ENCODE measurements at places on chromosomes 4 and X.

GRCh38 chr4:16227462-16227868 lies 1.2 kb upstream of the TAPT1 start:
- no peak for DNase-seq

DNA sequence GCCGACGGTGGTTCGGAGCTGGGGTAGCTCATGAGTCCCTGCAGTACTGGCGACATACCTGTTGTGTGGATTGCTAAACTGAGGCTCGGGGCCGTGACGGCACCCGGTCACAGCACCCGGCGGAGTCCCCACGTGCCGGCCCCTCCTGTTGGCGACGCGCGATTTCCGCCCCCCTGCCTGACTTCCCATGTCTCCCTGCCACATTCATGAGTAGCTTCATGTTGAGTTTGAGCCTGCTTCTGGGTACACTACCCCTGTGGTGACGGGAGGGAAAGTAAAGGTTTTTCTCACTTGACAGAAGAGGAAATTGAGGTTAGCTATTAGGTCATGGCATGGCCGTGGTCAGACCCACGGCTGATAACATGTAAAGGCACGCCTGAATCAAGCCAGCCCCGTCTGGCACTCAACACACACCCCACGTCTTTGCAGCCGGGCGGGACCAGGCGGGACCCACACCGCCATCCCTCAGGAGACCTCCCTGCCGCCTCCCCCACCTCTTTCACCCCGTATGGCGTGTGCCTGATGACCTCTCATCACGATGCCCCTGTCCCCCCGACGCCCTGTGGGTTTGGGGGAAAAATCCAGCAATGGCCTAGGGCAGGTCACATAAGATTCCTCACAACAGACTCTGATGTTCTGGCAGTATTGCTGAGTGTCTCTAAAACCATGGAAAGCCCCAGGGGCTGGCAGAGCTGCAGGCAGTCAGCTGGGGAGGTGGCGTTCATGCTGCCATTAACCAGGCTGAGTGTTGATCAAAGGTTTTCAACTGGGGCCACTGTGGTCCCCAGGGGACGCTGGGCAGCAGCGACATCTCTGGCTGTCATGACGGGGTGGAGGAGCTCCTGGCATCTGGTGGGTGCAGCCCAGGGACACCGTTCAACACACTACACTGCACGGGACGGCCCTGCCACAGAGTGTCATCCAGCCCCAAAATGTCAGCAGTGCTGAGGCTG lies 29.2 kb downstream of the P2RY8 start:
- peak; percentile 28 for DNase-seq

DNA sequence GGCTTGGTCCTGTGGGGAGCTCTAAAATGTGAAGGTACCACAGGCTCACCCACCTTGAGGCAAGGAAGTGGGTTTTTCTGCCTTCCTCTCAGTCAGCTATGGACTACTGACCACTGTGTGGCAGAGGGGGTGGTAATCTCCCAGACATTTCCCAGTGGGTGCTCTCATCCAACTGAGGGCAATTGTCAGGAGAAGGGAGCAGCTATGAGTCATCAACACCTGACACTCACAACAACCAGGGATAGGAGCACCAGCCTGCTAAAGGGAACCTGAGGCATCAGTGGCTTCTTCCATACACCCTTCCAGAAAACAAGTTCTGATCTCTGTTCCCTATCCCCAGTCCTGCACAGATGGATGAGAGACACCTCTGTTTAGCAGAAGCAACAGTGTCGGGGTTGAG lies 468.8 kb downstream of the BCOR start:
- DNase-seq, result no peak

- no peak for DNase-seq
Observed at GRCh38 chrX:136574548-136574947, 42.5 kb downstream of the VGLL1 start.

DNA sequence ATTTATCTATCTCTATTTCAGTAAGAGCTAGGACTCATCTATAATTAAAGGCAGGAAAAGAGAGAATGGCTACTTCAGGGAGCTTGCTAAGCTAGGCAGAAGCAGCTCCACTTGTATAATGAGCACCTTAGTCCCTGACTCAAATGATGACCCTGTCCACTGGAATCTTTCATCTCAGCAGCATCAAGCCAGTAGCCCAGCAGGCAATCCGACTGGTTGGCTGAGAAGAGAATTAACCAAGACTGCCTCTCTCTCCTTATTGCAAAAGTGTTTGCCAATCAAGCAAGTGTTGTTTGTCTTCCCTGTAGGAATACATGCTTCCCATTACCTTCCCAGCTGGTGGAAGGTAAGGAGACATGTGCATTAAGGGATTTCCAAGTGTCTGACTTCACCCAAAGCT lies 3.9 kb upstream of the SPOCK3 start:
- DNase-seq, result no peak

DNA sequence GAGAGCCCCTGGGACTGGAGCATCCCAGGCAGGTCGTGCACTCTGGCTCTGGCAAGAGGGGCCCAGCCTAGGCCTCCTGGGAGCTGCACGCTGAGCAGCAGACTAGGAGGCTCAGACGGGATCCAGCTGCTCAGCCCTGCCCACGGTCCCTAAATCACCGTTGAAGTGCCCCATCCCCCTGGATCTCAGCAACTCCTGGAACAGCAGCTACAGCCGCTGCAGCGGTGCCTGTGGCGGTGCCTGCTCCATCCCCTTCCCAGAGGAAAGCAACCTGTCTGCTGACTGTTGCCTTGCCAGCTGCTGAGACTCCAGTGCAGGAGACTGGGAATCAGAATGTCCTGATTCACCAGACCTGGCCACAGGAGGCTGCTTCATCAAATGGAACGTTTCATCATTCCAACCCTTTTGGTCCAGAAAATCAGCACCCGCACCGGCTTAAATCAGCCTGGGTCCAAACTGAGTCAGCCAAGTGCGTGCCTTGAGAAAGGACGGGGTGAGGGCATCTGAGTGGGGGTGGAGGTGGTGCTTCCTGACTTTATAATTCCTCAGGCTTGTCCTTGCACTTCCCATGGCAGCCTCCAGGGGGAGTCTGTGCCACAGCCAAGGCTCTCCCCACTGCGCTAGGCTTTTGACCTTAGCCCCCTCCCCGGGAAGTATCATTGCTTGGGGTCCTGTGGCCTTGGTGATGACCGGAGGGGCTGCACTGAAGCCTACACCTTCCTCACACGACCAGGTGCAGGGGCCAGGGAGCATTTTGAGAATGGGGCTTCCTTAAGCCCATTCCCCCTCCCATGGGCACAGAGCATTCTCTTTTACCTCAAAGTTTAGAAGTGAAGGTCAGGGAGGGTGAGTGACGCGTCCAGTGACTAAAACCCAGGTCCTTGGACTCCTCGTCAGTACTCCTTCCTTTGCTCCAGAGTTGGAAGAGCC lies 6.5 kb downstream of the ZNF185 start:
- DNase-seq, result no peak

DNA sequence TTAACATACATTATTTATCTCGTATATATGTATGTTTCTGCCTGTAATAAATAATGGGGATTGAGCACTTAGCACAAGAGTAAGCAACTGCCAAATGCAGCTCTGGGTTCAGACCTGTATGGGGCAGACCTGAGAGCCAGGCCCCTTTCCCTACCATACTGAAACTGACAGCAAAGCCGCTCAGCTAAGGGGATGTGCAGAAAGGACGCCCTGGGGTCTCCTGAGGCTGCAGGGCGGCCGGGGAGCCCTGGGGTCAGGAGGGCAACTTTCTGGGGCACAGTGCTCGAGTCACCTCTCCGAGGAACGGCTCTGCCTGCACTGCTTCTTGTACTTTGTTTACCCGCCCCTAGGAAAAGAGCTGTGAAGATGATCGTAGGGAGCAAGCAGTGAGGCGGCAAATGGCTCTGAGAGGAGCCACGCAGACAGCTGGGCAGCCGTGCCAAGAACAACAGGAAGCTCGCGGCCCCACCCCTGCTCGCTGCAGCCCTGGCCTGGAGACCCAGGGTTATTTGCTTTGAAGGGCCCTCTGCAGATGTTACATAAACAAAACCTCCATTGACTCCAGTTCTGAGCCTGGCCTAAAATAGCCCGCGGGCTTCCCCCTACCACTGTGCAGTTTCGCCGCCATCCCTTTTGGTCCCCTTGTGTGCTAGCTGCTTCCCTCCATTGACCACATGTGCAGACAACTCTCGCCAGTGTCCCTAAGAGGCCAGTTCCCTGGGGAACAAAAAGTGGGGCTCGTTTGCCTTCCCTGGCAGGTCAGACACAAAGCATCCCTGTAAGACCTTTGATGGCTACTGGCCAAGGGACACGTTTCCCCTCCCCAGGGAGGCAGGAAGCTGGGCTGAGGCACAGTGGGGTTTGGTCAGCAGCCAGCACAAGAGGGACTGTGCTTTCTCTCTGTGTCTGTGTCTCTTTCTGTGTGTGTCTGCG lies 111.3 kb upstream of the LNX1 start:
- DNase-seq, result no peak

- no peak for DNase-seq
Observed at GRCh38 chrX:103437147-103437873, 61.0 kb downstream of the BEX3 start.

- DNase-seq, result no peak
Observed at GRCh38 chr4:48008021-48008596, 8.4 kb downstream of the CNGA1 start.

DNA sequence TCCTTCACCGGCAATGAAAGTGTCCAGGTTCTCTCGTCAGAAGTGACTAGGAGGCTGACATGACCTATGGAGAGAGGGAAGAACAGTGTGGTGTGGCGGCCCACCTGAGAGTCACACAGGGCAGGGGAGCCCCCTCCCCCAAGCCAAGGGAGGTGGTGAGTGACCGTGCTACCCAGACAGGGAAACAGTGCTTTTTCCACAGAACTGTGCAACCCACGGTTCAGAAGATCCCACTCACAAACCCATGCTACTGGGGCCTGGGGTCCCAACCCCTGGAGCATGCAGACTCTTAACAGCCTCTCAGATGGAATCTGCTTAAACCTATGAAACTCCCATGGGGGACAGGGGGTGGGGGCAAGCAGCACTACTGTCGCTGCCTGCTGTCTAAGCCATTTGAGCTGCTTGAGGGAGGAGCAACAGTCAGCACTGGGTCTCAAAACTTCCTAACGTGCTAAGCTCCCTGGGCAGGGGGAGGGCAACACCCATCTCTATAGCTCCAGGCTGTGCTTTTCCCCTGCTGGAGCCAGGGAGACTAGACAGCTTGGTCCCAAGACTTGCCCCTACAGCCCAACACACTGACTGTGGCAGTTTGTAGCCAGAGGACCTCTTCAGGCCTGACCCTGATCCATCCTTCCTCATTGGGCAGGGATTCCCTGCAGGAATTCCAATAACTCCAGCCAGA lies 850.4 kb upstream of the AADAT start:
- DNase-seq, result no peak

- DNase-seq, result no peak
Observed at GRCh38 chr4:104169437-104169836, 325.3 kb downstream of the CXXC4 start.

- DNase-seq, result no peak
Observed at GRCh38 chr4:59689149-59689548, 1511.0 kb upstream of the ADGRL3 start.

- DNase-seq, result no peak
Observed at GRCh38 chrX:127038065-127038464, 218.5 kb downstream of the PRR32 start.

- DNase-seq, result no peak
Observed at GRCh38 chr4:93764639-93765246, 63.8 kb upstream of the ATOH1 start.

DNA sequence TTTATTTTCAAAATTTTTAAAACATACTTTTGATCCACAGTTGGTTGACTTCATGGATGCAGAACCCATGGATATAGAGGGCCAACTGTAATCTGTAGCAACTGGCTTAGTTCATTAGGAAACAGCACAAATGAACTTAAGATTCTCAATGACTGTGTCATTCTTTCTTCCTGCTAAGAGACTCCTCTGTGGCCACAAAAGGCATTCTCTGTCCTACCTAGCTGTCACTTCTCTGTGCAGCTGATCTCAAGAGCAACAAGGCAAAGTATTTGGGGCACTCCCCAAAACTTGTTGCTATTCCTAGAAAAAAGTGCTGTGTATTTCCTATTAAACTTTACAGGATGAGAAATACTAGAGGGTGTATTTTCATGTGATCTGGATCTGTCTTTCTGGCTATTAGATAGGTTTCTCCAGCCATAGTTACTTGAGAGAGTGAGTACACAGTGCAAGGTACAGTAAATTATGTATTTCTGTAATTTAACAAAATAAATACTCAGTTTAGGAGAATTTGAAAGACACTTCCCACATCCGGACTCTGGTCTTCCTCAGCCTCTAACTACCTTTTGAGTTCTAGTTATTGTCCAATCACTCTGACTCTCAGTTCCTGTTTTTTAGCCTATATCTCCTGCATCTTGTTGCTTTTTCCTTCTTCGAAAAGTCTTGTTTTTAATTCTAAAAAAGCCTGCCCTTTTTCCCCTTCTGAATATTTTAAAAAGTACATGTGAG lies 21.8 kb downstream of the TLR2 start:
- no peak for DNase-seq

GRCh38 chr4:169627307-169627706 lies 6.9 kb downstream of the CLCN3 start:
- no peak for DNase-seq

GRCh38 chr4:26124753-26125321 lies 196.0 kb upstream of the RBPJ start:
- no peak for DNase-seq

- no peak for DNase-seq
Observed at GRCh38 chr4:8167291-8167690, 8.7 kb upstream of the ABLIM2 start.

DNA sequence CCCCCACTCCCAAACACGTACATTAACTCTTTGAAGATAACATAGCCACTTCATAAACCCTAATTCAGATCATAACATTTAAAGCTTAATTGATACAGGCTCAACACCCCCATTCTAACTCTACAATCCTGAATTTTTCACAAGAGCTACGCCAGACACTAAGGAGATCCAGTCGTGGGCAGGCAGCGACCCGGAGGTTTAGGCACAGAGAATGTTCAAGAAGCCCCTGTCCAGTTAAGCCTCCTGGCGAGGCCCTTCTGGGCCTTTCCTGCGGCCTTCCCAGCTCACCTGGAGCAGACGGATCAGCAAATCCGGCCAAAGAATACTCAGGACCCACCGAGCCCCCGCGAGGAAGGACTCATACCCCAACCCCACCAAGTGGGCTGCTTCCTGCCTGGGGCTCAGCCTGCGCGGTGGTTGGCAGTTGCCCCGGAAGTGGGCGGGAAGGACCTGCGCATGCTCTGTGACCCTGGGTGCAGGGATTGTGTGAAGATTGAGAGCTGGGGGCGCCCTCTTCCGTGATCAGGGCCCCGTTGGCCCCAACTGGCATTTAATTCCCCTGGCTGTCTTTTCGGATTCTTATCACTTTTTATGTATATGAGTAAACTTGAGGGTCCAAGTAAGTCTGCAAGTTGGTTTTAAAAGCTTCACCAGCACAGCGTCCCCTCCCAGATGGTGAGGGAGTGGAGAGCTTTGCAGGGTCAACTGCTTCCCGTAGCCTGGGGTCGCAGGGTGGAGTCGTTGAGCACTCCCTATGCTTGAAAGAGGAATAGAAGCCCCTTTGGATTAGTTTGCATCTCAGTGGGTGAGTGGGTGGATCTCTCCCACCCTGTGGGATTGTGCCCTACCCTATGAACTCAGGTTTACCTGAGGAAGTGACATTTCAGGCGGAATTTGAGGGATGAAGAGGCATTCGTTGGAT lies at the start of gene TRIM61:
TRIM61 (minus strand) TSS at position 415 of the 922 bp plus-strand sequence. CDS start 7,655 bp downstream, outside the sequence.
- DNase-seq, result peak; percentile 38

DNA sequence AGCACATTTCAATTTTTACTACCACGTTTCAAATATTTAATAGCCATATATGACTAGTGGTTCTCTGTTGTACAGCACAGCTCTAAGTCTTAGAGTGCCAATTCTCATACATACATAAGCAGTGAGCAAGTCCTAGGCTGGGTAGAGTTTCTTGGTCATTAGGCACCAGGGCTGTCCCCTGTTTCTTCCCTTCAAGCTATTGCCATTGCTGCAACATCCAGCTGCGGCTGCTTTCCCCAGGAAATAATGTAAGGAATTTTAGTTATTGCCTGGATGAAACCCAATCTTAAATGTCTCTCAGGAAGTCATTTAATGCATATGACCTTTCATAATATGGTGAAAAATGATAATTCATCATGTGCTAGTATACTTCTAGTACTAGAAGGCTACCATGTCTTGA lies 74.1 kb upstream of the PPP3CA start:
- no peak for DNase-seq

All from activated gamma-delta T cell treated with anti-CD3 and anti-CD28 coated beads, Interleukin-2, amount 50 U/mL, for 16 hours (primary cell).